SK-N-MC (cell line): ENCODE measurements at places on chromosomes 16 and 17.
A peak's percentile ranks its signal among the peaks of the same experiment; 100 is the strongest.

DNA sequence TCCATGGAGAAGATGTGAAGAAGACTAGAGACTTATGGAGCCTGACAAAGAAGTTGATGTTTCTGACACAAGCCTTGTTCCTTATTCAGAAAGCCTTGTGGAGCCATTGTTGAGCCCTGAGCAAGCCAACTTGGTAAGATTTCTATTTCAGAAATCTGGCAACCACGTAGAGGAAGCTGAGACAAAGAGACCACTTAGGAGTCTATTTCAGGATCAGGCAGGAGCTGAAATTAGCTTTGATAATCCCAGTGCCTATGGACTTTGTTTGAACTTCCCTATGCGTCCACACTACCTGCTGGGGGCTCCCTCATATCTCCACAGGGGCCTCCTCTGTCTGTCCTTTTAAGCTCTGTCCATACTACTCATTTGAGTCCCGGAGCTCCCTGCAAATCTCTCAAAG lies 540.0 kb upstream of the GOT2 start:
- no peak for DNase-seq

DNA sequence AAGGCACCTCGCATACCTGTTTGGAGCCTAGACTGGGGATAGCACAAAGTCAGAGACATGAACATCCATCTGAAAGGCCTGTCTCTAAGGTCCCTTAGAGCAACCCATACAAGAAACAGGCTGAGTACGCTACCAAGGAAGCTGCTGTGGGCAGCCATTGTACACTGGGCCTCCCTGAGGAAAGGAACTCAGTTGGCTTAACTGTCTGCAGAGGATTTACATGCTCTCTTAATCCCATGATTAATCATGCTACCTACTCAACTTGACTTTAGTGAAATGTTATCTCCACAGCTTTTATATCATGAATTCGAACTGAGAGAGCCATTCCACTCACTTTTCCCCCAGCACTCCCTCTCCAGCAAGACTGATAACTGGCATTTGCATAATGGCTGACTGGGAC lies 26.0 kb downstream of the PHLPP2 start:
- no peak for DNase-seq

DNA sequence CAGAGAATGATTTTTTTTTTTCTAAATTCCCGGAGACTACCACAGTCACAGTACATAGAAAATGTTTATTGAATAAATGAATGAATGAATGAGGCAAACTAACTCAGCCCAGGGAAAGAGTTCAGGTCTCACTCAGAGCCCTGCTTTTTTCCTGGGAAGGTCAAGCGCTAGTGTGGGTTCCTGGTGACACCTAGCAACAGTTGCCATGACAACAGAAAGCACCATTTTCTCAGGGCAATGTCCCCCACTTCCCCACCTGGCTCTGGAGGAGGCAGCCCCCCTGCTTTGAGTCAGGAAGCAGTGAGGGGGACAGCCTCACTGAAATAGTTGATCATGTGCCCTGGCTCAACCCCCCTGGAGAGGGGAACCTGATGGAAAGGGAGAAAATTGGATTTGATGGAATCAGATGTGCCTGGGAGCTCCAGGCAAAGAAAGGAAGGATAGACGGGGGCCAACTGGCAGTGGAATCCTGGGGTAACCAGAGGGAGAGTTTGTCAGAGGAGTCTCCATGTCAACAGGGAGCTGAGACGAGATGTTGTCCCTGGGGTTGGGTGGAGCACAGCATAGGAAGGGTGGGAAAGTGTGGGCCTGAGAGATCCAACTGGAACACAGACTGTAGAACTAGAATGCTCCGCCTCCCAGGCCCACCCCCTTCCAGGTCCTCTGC lies 242.2 kb upstream of the CCL2 start:
- no peak for DNase-seq

DNA sequence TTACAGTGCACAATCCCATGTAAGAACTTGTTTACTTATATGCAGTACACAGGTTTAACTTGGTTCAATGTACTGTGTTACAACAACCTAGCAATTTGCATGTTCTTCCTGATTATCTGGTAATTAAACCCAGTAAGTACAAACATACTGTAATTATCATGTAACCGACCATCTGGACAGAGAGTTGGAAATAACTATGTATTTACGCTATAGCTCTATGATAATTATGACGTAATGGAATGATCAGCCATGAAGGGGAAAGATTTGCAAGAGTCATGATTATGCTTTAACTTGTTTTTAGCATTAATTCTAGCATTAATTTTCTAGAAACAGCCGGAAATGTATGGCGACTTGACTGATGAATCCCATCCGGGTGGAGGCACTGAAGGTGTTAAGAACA lies 74.8 kb upstream of the SALL1 start:
- no peak for DNase-seq

DNA sequence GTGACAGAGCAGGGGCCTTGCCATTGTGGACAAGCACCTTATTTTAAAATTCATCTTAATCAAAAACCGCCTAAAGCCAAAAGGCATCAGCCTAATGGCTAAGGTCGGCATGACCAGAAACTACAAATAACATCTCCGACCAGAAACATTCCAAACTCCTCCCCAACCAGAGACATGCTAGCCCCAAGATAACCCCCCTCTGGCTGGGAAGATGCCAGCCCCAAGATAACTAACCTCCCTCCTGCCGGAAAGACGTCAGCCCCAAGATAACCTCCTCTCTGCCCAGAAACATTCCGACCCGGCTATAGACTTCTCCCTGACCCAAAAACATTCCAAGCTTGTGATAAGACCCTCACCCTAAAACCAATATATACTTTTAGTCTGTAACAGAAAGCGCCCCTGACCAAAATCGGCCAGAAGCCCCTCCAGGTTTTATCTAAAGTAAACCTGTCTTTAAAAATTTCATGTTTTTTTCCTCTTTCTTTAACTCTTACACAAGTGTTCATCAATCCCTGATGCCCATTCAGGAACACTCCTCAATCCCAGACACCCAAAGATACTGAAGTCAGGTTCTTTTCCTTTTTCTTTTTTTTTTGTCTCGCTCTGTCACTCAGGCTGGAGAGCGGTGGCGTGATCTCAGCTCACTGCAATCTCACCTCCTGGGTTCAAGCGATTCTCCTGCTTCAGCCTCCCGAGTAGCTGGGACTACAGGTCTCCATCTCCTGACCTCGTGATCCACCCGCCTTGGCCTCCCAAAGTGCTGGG lies 32.7 kb downstream of the TLE7 start:
- DNase-seq, result no peak

- DNase-seq, result no peak
These were observed 48.3 kb downstream of the KATNIP start for GRCh38 chr16:27598220-27598619.

- no peak for DNase-seq
These were observed 18.6 kb upstream of the HAPSTR1 start for GRCh38 chr16:9072806-9073341.

DNA sequence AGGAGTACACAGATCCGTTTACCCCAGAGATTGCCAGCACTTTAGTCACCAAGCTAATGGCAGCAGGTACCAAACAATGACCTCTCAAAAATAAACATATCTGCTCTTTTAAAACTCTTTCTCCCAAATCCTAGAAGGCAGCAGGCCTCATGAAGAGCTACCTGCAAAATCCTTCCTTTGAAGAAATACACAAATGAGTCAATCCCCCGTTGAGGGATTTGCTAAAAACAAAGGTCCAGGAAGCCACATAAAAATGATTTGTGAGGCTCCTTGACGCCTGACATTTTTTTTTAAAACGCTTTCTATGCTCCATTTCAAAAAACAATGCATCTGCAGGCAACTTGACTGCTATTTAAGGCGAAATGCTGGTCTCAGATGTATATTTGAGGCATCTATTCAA lies 58.2 kb downstream of the NACA2 start:
- no peak for DNase-seq

- no peak for DNase-seq
These were observed 38.1 kb downstream of the SOCS1 start for GRCh38 chr16:11217651-11218603.

DNA sequence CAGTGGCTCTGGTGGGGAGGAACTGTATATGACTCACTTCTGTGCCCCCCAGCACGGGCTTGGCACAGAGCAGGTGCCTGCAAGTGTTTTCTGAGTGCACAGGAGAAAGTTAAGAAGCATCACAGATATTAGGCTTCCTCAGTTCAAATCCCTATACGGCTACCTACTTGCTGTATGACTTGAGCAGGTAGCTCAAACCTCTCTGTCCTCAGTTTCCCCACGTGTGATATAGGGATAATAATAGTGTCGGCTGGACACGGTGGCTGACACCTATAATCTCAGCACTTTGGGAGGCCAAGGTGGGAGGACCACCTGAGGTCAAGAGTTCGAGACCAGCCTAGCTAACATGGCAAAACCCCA lies 95.7 kb downstream of the C16orf78 start:
- DNase-seq, result no peak

DNA sequence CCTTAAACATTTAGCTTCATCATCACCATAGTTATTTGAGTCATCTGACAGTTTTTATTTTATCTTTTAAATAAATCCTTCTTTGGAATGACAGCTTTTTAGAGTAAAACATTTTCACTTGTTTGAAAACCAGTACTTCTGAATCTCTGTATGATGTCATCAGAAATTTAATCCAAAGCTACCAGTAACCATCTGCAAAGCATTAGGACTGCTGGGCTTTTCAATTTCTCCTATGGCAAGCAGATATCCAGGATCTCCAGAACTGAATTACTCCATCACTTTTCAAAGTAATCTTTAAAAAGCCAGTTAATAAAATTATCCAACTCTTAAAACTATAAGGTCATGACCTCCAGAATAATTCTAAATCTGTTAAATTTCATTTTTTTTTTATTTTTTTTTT lies 51.5 kb downstream of the CHCT1 start:
- DNase-seq, result no peak

DNA sequence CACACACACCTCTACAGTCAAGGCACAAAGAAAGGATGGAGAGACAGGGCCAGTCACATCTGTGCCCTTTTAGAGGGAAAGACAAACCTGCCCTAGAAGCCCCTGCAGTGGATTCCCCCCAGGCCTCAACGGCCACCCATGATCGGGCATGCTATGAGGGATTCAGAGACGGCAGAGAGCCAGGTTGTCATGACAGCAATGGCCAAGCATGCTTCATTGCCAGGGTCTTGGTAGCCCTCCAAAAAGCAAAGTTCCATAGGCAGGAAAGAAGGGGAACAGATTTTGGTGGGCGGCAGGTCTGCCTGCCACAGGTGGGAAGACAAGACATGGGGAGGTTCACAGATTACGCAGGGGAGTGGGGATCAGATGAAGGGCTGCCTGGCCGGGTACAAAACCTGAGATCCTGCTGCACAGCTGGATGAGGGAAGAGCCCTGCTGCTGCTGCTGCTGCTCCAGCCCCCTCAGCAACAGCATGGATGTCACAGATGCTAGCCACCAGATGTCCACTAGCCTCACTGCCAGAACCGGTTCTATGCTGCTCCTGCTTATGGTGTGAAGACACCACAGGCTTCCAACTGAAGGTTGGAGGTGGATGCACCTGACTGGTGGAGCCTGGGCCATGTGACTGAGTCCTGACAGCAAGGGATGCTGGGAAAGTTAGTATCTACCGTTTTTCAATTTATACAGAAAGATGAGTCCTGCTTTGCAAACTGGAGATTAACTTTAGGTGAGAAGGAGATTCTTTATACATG lies 17.8 kb downstream of the ACTG1 start:
- DNase-seq, result no peak

GRCh38 chr17:52170963-52171572 lies 12.6 kb upstream of the CA10 start:
- DNase-seq, result no peak

- DNase-seq, result no peak
These were observed 49.3 kb upstream of the FBXO47 start for GRCh38 chr17:39016193-39017153.

- DNase-seq, result peak; percentile 97
These were observed 49.3 kb upstream of the WSB1 start for GRCh38 chr17:27244491-27245223.

- no peak for DNase-seq
These were observed 13.6 kb upstream of the EEF2K start for GRCh38 chr16:22192261-22193062.

DNA sequence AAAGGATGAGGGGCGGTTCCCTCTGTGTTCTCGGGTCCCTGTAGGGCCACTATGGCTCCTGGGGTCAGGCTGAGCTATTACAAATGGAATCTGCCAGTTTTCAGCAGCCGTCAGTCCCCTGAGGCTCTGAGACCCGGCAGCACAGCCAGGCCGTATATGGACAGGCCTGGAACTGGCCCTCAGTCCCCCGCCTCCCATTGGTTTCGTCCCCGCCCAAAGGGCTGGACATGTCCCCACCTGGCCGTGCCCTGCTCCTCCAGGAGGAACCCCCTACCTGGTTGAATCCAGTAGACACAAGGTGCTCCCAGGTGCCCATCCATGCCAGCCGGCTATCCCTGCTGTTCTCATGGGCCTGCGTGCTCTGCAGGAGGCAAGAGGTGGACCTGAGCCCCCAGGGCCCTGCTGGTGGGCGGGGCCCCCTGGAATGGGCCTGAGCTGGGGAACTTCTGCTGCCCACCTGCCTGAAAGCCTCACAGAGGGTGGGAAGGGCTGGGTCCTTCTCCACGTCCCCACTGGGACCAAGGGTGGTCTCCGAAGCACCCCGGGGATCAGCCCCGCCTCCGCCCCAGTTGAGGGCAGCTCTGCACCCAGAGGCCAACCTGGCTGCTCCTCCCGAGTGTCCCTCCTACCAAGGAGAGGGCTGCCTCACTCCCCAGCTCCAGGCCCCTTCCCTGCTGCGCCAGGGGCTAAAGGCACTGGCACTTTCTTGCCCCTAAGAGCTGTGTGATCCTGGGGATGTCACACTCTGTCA lies 16.8 kb downstream of the VASN start:
- DNase-seq, result no peak

- no peak for DNase-seq
These were observed 39.4 kb upstream of the PHB1 start for GRCh38 chr17:49454050-49454449.

GRCh38 chr16:69108064-69108904 lies 2.8 kb downstream of the HAS3 start:
- DNase-seq, result no peak

DNA sequence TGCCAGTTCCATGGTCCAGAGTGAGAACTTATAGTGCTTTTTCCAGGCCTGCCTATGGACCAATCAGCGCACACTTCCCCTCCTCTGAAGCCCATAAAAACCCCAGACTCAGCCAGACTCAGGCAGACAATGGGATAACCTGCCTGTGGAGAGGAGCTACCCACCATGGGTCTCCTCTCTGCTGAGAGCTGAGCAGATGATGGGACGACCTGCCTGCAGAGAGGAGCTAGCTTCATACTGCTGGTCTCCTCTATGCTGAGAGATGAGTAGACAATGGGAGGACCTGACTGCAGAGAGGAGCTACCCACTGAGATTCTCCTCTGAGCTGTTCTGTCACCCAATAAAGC lies 144.7 kb downstream of the MYO1D start:
- no peak for DNase-seq

- no peak for DNase-seq
These were observed 14.2 kb downstream of the AXIN2 start for GRCh38 chr17:65547253-65547670.
